ENCODE measurements at places on chromosomes 13 and 19.

DNA sequence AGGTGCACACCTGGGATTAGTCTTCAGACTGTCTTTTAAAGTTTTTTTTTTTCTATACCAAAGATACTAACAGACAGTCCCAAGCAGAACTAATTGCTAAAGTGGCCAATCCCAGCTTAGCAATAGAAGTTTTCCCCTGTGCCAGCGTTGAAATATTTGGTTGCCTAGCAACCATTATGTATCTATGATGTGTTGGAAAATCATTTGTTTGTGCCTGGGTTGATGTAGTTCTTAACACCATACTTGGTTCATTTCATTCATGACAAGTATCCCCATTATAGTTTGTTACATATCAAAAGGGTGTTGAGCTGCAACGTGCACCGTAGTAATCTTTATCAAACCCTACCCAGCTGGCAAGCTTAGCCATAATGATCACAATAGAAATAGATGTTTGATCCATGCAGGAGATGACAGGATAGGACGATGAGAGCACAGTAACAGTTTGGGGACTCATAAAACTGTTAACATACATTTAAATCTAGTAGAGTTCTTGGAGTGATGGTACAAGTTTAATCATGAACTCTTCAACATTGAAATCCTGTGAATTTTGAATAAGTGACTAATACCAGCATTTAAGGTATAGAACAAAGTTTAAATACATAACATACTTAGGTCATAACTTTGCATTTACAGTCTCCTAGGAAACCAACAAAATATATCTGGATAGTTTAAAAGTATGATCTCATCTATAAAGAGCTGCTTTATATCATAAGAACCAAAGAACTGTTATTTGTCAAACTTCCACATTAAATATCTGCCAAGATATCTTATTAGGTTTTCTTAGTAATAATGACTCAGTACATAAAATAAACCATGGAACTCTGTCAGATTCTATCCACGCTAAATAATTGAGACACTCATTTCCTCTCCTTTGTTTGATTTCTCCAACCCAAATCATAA, 73.4 kb downstream of the MBNL2 start:
- no peak for DNase-seq

DNA sequence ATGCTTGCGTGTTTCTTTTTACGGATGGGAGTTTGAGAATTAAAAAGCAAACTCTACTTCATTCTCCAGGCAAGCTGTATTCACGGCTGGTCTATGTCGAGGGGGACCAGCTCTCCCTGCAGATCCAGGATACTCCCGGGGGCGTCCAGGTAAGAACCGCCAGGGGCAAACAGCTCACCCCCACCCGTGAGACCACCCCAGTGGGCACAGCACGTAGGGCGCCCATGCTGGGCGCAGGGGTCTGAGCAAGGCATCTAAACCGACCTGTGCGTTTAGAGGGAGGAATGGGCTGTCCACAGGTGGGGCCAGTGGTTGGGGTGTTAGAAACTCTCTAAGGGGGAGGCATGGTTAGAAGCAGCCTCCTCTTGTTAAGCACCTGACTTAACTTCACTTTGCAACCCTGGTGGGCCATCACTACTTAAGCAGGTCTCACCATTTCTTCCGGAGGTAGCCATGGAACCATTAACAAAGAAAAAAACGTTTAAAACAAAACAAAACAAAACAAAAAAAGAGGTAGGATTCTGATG, 1.0 kb downstream of the RASL11A start:
- no peak for DNase-seq

GRCh38 chr13:71866335-71867130, 471 bp downstream of the DACH1 start:
- DNase-seq: no peak

DNA sequence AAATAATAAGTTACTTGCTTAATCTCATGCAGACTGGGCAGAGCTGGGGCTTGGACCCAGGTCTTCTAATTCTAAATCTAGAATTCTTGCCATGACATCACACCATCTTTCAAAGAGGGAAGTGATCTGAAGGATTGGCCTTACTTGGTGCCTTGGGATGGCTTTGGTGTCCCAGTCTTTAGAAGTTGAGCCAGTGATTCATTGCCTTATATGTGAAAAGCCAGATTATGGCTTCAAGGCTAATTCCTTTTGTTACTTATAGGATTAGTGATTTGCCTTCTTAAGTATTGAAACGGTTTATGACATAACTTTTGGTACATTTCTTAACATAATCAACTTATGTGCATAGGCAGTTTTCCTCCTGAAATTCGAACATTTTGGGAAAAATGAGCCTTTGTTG, 14.9 kb downstream of the COG3 start:
- DNase-seq: no peak

- DNase-seq: no peak
Measured at GRCh38 chr19:44985445-44985844, 15.8 kb upstream of the RELB start.

- peak; percentile 73 for DNase-seq
Measured at GRCh38 chr13:80342471-80343371, 1.8 kb upstream of the SPRY2 start.

- DNase-seq: peak; percentile 43
Measured at GRCh38 chr19:37654629-37655300, 500 bp downstream of the ZFP30 start.

GRCh38 chr19:45969676-45970075, 4.0 kb downstream of the NOVA2 start:
- DNase-seq: no peak

DNA sequence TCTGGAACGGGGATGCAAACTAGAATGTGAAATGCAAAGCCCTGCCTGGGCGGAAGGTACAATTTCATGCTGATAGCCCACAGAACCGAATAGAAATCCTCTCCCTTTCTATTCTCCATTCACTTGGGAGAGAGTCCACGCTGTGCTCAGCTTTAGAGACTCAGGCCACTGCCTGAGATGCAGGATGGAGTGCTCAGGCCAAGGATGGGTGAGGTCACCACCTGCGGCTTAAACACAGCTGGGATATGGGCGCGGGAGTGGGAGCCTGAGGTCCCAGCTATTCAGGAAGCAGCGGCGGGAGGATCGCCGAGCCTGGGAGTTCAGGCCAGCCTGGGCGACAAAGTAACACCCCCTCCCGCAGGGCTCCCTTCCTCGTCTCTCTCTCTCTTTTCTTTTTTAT, 446 bp upstream of the ZNF83 start:
- DNase-seq: no peak

- DNase-seq: no peak
Measured at GRCh38 chr13:47178090-47178950, 281.5 kb upstream of the HTR2A start.

GRCh38 chr13:101845245-101846020, 393.0 kb downstream of the ITGBL1 start:
- peak; percentile 8 for DNase-seq

GRCh38 chr13:101308247-101309013, 107.9 kb downstream of the NALCN start:
- DNase-seq: no peak

- DNase-seq: no peak
Measured at GRCh38 chr19:43674596-43674995, 4.6 kb upstream of the PLAUR start.

GRCh38 chr19:10872546-10873107, 1.3 kb downstream of the CARM1 start:
- no peak for DNase-seq

GRCh38 chr19:50162988-50163387, at the start of gene IZUMO2:
IZUMO2 (minus strand) TSS chr19:50163281; CDS start chr19:50163194, 87 bp downstream.
- no peak for DNase-seq

DNA sequence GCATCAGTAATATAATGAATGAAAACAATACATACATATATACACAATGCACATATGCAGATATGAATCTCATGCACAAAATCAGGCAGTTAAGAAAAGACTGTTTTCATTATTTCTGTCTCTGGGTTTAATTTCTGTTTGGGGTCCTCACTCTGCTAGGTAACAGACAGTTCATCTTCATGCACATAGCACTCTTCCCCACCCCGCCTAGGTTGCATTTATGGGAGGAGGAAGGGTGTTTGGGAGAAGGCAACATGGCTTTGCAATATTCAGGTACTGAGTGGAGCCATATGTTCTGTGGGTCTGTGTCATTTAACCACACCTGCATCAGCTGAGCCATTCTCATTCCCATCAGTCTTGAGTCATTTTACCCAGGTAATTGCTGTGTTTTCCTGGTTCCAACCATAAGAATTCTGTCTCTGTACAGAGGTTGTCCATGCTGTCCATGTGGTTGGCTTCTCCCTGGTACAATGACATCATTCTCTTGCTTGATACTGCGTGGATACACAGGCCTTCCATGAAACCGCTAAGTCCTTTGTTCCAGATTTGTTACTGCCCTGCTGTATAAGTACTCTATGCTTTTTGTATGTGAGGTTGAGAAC, 45.3 kb downstream of the RFC3 start:
- DNase-seq: no peak

GRCh38 chr13:79833991-79834390, 353.0 kb downstream of the NDFIP2 start:
- no peak for DNase-seq

DNA sequence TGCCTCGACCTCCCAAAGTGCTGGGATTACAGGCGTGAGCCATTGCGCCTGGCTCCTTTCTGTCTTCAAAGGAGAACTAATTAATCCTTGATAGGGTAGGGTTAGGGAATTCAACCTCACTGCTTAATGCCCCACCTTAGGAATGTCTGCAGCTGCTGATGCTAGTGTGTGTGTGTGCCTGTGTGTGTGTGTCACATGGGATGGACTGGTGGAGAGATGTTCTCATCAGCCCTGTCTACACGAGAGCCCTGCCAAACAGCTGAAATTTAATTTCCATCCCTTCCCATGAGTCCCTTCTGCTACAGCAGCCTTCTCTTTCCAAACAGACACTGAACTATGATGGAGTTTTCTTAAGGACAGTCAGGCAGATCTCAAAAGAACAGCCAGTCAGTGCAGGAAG, 46.5 kb upstream of the CLDN10 start:
- no peak for DNase-seq

DNA sequence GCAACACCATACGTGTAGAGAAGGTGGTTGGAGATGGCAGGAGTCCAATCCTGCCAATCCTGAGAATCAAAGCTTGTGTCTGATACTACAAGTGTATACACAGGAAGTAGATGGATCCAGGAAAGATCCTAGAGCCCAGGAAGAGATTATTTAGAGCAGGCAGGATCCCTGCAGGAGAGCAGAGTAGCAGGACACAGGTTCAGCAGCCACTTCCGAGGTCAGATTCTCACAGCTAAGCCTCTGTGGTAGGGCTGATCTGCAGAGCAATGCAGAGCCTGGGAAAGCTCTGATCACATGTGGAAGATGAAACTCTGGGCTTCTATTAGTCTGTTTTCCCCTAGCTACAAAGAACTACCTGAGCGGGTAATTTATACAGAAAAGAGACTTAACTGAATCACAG, 28.5 kb upstream of the ZNF331 start:
- DNase-seq: no peak

DNA sequence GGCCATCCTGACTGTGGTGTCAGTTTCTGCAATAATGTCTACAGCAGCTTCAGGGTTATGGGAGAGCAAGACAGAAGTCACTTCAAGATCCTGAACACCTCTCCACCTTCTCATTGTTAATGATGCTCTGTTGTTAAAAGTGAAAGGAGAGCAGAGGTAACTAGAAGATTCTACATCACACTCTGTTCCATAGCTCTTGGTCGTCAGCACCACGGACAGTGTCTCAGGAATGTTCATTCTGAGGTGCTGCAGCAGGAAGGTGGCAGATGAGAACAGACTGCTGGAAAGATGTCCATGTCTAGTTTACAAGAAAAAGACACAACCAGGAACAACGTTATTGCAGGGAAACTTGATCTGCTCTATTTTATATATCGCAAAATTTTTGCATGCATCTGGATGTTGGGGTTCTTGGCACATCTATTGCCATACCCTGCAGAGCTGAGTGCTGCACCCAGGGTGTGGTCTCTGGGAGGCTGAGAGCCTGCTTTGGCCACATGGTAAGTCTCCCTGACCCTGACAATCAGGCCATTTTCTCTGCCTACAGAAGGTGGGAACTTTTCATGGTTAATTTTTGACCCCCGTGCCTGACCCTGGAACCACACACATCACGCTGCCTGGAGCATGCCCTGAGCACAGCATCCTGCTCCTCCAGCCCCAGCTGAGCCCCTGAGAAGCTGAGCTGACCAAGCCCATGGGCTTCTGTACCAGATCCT, 12.7 kb downstream of the CEACAM21 start:
- peak; percentile 46 for DNase-seq

DNA sequence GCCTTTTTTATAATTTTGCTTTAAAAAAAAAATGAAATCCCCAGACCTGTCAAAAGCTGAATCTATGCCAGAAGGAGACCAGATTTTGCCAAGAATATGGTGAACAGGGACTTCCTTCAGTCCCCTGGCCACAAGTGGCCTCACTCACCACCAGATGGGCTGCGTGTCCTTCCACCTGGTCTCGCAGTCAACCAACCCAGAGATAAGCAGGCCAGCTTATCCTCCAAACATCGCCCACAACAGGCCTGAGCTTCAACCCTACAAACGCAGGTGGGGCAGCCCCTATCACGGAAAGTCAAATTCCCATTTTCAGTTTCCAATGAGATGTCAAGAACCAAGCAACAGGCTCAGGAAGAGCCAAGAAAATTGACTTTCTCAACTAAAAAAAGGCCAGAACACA, 30.5 kb downstream of the STK24 start:
- no peak for DNase-seq

DNA sequence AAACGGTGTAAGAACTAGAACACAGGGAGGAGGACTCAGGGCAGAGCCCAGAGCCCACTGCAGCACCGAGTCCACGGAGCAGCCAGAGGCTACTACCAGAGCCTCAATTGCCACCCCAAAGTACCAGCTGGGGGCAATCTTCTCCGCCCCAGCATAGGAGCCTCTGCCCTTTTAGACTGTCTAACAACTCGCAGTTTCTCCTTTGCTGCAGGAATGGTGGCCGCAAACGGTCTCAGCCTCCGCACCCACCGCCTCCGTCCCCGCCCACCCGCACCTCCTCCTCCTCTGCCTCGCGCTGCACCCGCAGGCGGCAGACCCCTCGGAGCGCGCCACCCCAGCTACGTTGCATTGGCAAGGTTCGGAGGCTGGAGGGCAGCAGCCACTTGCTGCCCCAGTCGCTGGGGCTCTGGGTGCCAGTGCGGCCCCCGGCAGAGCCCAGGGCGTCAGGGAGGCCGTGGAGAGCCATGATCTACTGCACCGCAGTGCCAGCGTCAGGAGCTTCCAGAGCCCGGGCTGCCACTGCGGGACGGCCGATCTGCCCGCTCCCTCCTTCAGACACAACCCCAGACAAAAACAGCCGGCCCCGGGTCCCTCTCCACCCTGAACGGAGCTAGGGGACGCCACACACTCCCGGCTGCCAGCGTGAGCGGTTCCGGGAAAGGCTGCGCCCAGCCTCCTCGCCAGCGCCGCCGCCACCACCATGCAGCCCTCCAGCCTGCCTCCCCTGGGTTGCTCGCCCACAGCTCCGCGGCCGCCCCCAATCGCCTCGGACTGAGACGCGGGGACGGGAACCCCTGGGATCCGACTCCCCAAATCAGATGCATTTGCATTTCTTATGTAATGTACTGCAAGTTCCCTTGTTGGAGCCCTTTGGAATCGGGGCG, 1.8 kb downstream of the FGF14 start:
- DNase-seq: peak; percentile 33

- no peak for DNase-seq
Measured at GRCh38 chr13:90246687-90247345, 1100.7 kb upstream of the MIR17HG start.

Data from ACHN (cell line).